ENCODE measurements at places on chromosomes 12 and 14.

DNA sequence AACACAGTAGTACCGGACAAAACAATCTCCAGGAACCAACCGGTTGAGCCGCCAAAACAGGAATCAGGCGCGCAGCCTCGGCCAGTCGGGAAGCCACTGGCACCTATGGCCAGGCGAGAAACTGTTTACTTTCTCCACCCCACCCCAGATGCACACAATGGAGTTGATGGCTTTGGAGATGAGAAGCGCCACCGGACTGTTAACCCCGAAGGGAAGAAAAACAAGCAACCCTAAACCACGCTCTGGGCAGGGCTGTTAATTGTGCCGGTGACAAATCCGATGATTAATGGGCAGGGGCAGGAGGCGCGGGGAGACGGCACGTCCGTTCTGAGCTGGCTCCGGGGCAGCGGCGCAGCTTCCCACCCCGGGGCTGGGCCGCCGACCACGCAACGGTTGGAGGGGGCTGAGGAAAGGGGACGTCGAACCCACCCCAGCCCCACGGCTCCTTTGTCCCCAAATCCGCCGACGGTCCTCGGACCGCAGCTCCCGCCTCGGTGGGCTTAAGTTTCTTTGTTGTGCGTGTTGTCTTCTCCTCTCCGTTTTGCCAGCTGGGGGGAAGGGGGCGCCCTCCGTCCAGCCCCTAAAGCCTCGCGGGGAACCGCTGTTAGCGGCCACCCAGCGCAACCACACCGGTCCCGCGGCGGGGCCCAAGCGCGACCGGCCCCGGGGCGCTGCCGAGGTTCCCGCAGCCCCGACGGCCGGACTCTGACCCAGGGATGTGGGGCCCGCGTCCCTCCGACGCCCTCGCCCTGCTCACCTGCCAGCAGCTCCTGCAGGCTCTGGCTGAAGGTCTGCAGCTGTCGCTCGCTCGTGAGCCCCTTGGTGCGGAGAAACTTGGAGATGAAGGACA is 790 bp downstream of the BTG1 start:
- DNase-seq, result peak; percentile 81

GRCh38 chr14:93803408-93804318 is 15.4 kb upstream of the PRIMA1 start:
- DNase-seq, result no peak

DNA sequence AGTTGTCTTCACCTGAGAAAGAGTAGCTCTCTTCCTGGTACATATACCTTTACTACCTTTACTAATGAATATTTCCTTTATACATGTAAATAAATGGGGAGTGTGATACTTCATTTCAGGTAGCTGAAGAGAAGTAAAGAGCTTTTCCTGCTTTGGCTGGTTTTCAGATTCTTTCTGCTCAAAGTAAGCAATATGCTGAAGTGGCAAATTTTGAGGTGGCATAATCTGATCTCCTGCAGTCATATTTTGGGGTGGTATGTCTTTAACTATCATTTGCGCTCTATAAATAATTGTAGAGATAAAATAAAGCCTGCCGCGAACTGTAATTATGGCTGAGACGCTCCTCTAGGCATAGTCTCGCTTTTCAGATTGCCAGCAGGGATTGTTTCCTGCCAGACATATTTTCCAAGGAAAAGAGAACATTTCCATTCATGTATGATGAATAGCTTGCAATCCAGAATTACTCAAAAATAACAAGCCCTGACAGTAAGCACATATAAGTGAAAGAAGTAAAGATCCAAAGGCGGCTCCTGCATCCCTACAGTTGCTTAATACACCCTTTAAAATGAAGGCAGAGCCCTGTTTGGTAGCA is 200.7 kb downstream of the C12orf50 start:
- DNase-seq, result no peak

DNA sequence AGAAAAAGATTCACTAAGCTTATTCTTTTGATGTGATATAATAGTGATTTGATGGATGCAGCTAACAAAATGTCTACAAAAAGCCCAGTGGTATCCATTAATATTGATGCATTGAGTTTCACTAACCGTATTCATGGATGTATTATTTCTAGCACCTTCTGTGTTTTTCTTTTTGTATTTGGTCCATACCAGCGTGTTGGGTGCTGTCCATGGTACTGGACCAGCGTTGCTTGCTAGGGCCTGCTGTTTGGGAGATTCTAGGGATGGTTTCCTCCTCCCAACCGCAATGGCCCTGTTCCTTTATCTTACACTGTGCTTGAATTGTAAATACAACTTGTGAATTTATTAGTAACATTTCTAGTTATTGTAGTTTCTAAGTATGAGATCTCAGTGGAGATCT is 31.7 kb downstream of the ANO4 start:
- no peak for DNase-seq

GRCh38 chr12:19189522-19189921 is 60.0 kb downstream of the PLEKHA5 start:
- no peak for DNase-seq

- DNase-seq, result no peak
Measured at GRCh38 chr12:47740606-47741339, 15.5 kb upstream of the ENDOU start.

GRCh38 chr12:53758081-53758729 is 6.4 kb upstream of the CISTR start:
- no peak for DNase-seq

GRCh38 chr14:104436047-104436591 is 143.4 kb upstream of the C14orf180 start:
- no peak for DNase-seq

DNA sequence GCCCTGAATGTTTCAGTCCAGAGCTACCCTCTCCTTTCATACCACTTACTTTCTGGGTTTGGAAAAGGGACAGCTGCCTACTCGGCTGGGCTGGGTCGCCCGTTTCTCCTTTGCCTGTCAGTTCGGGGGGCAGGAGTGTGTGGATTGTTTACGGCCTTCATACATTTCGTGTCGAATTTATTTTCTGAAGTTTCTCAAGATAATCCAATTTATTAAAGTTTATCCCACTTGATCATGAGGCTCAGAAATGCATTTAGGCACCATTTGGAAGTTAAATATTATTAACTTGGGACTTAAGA is 608 bp downstream of the ZNF410 start:
- peak; percentile 10 for DNase-seq

GRCh38 chr12:78698747-78699146 is 165.8 kb upstream of the SYT1 start:
- DNase-seq, result no peak

DNA sequence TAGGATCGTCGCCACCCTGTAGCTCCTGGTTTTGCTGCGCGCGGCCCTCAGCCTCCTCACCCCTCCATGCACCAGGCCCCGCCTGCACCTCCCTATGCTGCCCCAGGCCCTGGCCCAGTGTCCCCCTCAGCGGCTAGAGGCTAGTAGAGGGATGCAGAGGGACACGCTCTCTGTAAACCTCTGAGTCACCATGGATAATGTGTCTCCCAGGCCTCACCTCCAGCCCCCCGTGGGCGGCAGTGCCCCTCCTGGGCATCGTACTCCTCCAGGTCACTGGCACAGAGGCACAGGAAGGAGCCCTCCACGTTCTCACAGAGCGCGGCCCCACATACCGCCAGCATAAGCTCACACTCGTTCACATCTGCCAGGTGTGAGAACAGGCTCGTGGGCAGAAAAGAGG is 12.3 kb downstream of the ISCA2 start:
- no peak for DNase-seq

GRCh38 chr12:52392465-52393007 is 7.1 kb upstream of the KRT84 start:
- no peak for DNase-seq

Measured in NCI-H1105 treated with DMSO at 0.1 percent for 48 hours (cell line).